ENCODE measurements at places on chromosomes 7 and 10. TPM values are rescaled to one million over a fixed set of nuclear protein-coding genes. Genes with fewer than 3 reads are reported as not detected.

DNA sequence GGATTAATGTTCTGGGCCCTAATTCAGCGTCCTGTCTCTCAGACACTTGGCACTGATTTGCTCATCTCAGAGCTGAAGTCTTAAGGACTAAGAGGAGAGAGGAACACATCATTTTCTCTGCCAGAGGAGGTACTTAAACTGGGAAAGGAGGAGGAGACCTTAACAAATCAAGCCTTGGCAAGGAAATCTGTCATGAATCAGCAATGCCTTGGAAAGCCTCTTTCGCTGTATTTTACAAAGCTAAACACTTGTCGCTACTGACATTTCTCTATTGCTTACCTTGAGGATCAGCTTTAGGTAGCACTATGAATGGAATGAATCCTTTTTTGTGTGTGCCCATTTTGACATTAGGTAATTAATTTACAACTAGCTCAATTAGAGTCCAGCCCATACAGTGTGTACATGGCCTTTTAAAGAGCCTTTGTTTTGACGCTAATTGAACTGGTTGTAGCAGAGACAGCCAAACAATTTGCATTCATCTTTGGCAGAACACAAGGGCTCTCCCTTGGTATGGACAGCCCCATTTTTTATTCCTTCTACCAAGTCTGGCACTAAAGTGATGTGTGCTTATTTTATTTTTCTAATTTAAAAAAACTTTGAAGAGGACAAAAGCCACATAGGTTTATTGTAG is 37.4 kb downstream of the AUTS2 start:
- H3K4me1 ChIP-seq, result peaks cover 37% of the 10 kb centered on the region
- H3K4me3 ChIP-seq, result no peak overlapping the region
- no peaks in the 10 kb centered on the region for H3K36me3 ChIP-seq
- peaks cover 2% of the 10 kb centered on the region for H3K27me3 ChIP-seq
- no peak overlapping the region for H3K27ac ChIP-seq

DNA sequence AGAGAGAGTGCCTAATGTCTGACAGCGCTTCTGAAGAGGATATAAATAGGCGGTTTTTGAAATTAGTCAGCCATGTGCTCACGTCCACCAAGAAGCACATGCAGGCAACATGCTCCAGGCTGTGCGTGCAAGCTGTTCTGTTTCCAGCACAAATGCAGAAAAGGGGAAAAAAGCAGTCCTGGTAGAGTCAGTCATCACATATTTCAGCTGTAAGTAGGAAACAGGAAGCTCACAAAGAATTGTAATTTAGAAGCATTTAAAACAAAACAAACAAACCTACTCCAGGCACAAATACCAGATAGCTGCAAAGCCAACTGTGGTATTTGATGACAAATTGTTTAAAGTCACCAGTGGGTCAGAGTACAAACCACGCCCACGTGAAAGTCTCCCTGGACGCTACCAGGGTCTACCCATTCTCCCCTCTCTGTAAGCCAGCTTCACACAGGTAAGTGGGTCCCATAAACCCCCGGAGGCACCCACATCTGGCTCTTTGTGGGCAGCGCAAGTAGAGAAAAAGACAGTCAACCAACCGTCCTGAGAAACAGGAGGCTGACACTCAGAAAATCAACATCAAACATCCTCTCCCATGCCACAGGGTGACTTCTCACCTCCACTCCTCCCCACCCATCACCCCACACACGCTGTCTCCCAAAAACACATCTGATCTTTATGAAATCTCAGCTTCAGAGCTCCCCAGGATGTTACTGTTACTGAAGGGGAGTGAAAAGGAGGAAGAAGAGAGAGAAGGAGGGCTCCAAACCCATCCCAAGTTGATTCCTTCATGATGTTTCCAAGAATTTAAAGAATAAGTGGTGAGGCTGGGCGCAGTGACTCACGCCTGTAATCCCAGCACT is 186.4 kb downstream of the FAM107B start:
- peaks cover 32% of the 10 kb centered on the region for H3K4me1 ChIP-seq
- no peak for DNase-seq
- H3K36me3 ChIP-seq, result no peaks in the 10 kb centered on the region

GRCh38 chr7:115662120-115662519 is 368.4 kb downstream of the TFEC start:
- H3K27ac ChIP-seq, result no peak overlapping the region
- DNase-seq, result no peak
- H3K36me3 ChIP-seq, result no peaks in the 10 kb centered on the region
- H3K27me3 ChIP-seq, result no peaks in the 10 kb centered on the region
- no peak overlapping the region for H3K4me3 ChIP-seq
- no peaks in the 10 kb centered on the region for H3K4me1 ChIP-seq

CPN1 gene
- total RNA-seq, result not detected

BBIP1 gene
- total RNA-seq, result 39.1 TPM
